ENCODE measurements at places on chromosomes 1 and 21.

DNA sequence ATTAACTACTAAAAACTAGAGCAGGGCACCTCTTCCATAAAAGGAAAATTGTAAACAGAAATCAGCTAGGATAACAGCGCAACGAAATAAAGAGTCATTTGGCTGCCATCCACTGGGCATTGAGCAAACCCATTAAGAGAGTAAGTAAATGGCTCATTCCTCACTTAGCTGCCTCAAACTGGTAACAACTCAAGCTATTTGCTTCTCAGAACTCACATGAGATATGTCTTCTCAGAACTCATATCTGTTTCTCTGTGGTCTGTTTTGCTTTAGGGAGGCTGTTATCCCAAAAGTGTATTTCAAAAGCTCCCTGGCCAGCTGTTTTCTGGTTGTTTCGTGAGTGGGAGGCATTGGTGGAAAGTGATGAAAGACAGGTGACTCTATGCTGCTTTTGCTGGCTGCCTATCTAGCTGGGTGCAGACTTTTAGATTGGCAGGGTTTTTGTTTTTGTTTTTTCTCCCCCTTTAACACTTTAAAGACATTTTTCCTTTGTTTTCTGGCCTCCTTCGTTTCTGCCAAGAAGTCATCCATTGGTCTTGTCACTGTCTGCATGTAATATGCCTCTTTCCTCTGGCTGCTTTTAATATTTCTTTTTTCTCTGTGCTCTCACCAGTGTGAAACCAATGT is 269.2 kb upstream of the RGS18 start:
- no peak for DNase-seq

DNA sequence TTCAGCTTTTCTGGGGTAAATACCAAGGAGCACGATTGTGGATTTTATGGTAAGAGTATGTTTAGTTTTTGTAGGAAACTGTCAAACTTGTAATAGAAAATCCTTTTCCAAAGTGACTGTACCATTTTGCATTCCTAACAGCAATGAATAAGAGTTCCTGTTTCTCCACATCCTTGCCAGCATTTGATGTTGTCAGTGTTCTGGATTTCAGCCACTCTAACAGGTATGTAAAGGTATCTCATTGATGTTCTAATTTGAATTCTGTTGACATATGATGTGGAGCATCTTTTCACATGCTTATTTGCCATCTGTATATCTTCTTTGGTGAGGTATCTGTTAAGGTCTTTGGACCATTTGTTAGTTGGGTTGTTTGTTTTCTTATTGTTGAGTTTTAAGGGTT is 50.3 kb upstream of the RGS2 start:
- no peak for DNase-seq

GRCh38 chr1:234533034-234533891 is 54.3 kb upstream of the TARBP1 start:
- DNase-seq, result no peak

DNA sequence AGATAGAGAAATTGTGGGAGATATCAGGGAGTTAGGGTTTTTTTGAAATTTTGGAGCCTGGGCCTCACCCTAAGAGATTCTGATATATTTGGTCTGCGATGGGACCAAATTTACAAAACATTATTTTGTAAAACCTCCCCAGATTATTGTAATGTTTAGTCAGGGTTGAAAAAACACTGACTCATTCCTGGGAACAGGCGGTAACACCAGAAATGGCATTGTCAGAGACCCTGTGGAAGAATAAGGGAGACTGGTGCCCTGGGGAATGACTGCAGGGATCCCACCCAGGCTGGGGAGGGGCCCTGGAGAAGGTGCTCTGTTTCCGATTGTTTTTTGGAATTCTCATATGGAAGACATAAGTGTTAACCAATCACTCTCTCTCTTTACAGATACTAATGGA is 13.1 kb upstream of the STRIP1 start:
- no peak for DNase-seq

DNA sequence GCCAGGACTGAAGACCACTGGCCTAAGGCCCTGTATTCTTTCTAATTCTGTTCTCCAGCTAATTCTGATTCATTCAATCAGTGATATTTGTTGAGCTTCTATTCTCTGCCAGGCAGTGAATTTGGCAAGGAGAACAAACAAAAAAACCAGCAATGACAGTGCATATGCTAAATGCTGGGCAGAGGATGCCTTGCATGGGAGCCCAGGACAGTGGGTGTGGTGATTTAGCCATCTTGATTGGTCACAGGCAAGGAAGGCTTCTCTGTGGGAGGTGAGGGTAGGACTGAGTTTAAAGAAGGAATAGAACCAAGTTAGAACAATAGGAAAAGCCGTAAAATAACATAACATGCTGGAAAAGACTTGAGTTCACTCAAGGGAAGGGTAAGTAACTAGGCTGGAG is 9.2 kb upstream of the CPT2 start:
- DNase-seq, result no peak

DNA sequence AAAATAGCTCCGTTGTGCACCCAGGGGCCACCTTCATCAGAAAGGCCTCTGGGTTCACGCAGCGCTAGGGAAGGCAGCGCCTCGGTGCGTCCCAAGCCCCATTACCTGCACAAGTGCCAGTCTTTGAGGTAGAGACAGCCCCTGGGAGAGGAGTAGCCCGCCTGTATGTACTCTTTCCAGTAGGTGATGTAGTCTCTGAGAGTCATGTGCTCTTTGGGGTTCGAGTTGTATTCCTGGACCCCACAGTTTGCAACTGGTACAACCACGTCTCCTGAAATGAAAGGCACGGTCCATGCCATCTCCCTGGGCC is 601 bp downstream of the JMJD4 start:
- DNase-seq, result no peak

GRCh38 chr1:226061841-226062557 is 517 bp upstream of the H3-3A start:
- peak; percentile 77 for DNase-seq

DNA sequence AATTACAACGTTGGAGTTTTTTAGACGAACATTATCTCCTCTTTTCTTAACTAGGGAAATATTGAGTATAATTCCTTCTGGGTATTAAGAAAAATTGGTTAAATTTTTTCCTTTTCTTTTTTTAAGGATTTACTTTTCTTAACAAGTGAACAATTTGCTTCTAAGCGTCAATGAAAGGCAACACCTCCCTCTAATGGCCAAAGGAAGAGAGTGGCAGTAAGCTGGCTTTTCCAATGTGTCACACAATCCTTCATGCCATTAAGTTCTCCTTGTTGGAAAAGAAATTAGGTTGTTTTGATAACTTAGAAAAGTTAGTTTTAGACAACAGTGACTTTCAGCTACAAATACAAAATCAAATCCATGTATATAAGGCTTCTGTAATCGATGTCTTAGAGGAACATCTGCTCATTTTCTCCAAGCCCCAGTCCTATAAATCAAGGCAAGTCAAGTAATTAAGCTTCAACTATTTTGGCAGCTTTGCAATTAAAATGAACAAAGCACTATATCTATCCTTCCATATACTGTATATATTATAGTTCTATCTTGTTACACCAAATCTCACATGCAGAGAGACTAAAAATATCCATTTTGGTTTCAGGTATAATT is 62.8 kb downstream of the EDEM3 start:
- peak; percentile 24 for DNase-seq

DNA sequence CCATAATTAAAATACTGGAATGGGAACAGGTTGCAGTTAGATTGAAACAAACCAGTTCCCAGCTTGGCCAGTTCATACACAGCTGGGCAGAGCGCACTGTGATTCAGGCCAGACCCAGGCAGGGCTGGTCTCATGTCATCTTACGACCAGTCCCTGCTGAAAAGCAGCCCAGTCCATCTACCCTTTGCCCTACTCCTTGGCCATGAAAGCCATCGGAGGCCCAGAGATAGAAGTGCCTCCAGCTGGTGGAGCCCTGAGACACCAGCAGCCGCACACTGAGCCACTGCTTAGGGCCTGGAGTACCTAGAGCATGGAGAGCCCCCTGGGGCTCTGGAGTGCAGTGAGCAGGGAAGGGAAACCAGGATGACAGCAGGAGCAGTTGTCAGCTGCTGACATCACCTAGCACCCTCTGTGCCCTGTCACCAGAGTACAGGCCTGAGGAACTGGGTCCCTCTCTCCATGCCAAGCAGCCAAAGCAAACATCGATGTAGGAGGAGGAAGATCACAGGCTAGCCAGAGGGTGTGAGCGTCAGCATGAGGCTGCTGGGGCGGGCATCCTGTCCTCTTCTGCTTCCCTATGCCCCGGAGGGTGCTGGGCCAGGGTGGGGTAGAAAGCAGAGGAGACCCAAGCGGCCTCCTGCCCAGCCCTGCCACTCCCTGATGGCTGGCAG is 34.2 kb upstream of the TMEM125 start:
- DNase-seq, result peak; percentile 58

- peak; percentile 45 for DNase-seq
Measured at GRCh38 chr21:36260030-36260787, 59.8 kb upstream of the MORC3 start.

DNA sequence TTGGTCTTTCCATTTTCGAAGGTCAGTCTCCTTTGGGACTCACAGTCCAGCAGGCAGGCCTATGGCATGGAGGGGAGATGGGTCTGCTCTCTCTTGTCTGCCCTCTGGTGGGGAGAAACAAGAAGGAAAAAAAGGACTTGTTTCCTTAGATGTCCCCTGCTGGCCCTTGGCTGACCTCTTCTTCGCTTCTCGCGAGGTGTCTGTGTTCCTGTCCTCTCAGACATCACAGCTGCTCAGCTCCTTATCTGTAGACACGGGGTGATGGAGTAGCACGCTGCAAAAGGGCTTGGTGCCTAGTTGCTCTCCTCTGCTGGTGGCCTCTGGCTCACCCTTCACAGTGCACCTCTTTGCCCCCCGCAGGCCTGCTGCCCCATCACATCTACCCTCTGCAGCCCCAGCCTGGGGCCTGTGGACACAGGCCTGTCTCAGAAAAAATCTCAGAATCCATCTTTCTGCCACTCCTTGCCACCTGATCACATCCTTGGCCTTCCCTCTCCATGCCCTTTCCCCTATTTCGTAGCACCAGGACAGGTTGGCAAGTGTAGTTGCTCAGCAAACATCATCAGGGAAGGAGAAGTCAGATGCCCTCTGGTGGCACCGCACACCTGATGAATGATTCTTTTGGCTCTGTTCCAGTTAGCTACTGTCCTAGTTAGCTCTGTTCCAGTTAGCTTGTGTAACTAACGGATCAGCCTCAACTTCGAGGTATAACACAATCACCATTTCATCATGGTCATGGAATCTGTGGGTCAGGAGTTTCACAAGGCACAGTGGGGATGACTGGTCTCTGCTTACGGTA is 18.7 kb upstream of the AK2 start:
- DNase-seq, result peak; percentile 78

DNA sequence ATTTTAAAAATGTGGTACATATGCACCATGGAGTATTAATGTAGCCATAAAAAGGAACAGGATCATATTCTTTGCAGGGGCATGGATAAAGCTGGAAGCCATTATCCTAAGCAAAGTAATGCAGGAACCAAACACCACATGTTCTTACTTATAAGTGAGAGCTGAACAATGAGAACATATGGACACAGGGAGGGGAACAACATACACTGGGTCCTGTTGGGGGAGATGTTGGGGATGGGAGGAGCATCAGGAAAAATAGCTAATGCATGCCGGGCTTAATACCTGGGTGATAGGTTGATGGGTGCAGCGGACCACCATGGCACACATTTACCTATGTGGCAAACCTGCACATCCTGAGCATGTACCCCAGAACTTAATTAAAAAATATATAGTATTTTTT is 352.5 kb upstream of the KAZN start:
- no peak for DNase-seq

DNA sequence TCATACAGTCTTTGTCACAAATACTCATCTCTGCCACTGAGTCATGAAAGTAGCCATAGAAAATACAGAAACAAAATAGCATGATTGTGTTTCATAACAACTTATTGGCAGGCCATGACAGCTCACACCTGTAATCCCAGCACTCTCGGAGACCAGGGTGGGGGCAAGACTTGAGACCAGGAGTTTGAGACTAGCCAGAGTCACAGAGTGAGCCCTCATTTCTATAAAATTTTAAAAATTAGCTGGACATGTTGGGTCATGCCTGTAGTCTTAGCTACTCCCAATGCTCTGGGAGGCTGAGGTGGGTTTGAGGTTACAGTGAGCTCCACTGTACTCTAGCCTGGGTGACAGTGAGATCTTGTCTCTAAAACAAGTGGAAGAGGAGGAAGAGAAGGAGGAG is 411.1 kb downstream of the PCP4 start:
- DNase-seq, result no peak

DNA sequence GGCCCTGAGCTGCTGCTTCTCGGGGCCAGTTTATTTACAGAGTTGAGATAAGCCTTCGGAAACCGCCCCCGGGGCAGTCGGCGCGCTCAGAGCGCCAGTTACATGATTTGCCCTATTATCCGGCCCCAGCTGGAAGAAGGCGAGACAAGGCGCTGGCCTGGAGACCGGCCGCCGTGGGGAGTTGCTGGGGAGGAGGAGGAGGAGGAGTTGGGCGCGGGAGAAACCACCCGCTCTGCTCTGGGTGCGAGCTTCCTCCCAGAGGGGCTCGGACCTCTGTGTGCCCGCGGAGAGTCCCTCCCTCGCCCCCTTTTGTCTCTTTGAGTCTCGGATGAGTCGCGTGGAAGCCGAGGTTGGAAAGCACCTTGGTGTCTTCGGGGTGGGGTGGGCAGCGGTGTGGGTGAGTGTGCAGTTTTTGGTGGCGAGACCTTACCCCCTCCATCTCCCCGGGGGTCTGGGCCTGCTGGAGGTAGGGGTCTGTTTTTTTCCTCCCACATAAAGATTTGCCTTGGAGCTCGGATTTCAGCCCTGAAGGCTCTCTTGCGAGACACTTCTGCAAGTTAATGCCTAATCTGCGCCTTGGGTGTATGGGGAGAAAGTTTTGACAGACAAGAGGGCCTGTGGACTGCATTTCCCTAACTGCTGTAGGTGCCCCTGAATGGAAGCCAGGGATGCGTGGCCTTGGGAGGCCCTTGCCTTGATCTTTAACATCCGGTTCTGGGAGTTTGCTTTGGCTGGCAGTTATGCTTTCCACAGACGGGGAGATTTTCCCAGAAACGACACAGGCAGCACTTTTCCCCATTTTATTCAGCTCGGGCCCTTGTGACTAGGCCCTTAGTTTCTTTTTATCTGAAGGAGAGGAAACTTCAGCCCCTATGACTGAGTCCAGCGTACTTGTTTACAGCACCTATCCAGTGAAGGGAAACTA is 80.0 kb downstream of the NDUFS5 start:
- peak; percentile 39 for DNase-seq

DNA sequence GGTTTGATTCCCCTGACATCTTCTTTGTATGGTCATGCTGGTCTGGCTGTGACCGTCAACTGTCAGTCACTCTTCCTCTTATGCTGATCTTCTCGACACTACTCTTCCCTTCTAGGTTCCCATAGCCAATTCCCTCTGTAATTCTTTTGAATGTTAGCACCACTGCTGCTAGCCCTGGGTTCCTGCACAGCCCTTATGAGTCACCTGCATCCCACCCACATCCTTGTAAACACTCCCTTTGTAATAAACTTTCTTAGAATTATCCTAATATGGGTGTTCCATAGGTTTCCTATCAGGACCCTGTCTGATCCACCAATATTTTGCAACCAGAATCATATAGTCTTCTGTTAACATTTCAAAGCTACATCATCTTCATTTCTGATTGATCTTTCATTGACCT is 37.1 kb downstream of the JUN start:
- no peak for DNase-seq
